ENCODE measurements at places on chromosomes 11 and 22.
A peak's percentile ranks its signal among the peaks of the same experiment; 100 is the strongest.

- peak; percentile 60 for DNase-seq
Measured at GRCh38 chr11:33015621-33016551, at the start of gene DEPDC7. TSS of gene DEPDC7 (plus strand) at chr11:33015878. CDS start at chr11:33015956, 78 bp downstream.

- DNase-seq = no peak
Measured at GRCh38 chr11:13286279-13286821, 8.8 kb downstream of the BMAL1 start.

- DNase-seq = no peak
Measured at GRCh38 chr11:65726660-65727059, 6.1 kb upstream of the RNASEH2C start.

DNA sequence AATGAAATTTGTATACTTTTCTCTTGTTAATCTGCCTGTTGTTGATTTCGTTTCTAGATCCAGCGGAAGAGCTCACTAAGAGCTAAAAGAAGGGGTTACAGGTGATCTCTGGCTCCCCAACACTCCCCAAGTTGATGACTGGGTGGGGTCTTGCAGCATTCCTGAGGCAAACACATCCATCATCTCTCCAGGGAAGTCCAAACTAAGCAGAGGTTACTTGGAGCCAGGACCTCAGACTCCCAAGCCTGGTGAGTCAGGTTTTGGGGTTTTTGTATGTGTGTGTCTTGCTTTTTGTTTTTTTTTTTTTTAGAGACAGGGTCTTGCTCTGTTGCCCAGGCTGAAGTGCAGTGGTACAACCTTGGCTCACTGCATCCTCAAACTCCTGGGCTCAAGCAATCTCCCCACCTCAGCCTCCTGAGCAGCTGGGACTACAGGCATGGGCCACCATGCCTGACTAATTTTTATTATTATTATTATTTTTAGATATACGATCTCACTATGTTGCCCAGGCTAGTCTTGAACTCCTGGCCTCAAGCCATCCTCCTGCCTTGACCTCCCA is 11.5 kb upstream of the RPS3 start:
- no peak for DNase-seq

GRCh38 chr11:33772300-33772699 is 2.0 kb downstream of the FBXO3 start:
- no peak for DNase-seq

DNA sequence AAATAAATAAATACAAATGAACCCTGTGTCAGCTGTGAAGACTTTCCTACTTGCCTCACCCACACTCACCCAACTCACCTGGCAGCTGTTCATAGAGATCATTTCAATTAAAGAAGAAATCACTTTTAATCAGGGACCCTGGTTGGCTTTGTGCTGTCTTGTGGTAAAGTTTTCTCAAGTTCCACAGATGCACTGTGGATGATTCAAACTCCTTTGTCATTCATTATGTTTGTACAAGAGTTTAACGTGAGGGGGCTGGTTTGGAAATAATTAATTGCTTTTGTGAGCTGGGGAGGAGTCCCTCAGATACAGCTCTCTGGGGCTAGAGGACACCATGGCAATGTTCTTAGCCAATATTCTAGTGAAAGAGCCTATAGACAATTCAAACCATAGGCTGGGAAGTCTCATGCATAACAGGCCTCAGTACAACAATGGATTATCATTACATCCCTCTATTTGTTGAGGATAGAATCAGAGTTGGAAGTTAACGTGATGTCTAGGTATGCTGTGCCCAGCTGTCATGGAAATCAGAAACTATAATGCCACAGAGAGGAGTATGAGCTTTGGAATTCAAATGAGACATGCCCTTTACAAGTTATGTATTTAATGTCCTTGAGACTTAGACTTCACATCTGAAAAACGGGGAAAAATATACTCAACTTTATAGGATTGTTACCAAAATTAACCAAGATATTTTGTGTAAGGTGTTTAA is 698.5 kb downstream of the KCNA4 start:
- DNase-seq = no peak

GRCh38 chr11:68302256-68302655 is 10.1 kb upstream of the LRP5 start:
- DNase-seq = no peak

- no peak for DNase-seq
Measured at GRCh38 chr11:86629045-86629706, 43.2 kb downstream of the ME3 start.

DNA sequence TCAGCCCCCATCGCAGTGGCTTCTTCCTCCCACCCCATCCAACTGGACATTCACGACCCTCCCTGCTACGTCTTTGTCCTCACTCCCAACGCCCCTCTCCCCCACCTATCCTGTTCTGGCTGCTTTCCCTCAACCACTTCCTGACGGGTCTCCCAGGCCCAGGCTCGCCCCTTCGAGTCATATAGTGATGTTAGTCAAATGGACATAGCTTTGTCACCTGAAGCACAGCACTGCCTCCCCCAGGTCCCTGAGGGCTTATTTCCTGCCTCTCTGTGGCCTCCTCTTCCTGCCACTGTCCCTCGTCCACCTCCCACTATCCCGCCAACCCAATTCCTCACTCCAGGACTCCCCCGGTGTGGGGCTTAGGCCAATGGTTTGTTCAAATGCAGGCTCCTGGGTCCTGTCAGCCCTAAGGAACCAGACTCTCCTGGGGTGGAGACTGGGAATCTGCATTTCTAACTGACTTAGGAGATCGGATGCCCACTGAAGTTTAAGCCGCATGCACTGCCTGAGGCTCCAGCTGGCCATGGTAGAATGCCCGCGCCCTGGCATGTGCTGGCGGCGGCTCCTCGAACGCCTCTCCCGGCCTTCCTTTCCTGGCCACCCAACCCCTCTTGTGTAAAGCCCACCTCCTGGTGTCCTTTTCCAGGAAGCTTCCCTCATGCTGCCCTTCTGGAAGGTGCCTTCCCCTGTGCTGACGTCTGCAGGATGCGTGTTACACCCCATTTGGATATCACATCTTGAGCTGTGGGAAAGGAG is 18.3 kb downstream of the SUN2 start:
- DNase-seq = no peak

DNA sequence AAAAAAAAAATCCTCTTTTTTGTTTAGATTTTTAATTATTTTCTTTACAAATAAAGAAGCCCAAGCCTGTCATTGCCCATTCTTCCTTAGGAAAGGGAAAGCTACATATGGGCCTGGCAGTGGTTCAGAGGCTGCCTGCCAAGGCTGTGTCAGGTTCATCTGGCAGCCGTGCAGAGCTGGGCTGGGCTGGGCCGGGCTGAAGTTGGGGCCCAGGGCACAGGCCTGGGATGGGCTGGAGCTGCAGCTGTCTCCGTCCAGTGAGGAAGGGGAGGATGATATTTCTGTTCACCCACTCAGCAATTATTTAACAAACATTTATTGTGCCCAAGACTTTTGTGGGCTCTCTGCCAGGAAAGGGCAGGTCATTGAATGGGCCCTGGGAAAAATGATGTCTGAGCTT is 4.6 kb downstream of the PRR5L start:
- no peak for DNase-seq

DNA sequence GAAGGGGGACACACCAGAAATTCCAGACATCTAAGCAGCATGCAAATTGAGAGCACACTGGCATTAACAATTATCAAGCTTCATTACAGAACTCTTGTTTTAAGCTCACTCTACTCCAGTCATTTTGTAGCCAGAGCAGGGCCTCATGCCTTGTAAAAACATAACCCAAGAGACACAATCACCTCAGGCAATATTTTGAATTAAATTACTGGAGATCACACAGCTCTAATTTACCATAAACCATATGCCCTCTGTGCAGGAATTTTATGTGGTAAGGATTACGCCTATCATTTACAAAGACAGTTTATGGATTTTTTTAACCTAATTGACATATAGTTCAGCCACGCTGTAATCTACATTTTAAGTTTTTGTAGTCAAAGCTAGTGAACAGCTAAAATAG is 414.1 kb upstream of the DDI1 start:
- no peak for DNase-seq

GRCh38 chr11:95095858-95096587 is 6.4 kb downstream of the ENDOD1 start:
- no peak for DNase-seq

GRCh38 chr22:24416095-24416494 is 11.3 kb upstream of the ADORA2A start:
- DNase-seq = no peak

DNA sequence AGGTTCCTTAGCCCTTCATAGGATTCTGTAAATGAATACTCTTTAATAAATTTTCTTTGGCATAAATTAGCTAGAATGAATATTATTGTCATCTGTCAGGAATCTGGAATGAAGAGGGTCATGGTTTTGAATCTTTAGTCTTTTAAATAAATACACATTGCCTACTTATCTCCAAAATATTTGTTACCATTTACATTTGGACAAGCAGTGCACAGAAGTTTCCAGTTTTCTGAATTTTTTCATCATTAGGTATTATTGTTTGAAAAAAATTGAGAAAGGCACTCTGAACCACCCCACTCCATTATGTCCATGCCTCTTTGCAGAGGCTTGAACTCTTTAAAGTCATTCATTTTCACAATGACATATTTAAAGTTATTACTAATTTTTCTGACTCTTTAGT is 549.0 kb upstream of the LUZP2 start:
- no peak for DNase-seq

- DNase-seq = no peak
Measured at GRCh38 chr11:95419915-95420314, 188.9 kb upstream of the SESN3 start.

DNA sequence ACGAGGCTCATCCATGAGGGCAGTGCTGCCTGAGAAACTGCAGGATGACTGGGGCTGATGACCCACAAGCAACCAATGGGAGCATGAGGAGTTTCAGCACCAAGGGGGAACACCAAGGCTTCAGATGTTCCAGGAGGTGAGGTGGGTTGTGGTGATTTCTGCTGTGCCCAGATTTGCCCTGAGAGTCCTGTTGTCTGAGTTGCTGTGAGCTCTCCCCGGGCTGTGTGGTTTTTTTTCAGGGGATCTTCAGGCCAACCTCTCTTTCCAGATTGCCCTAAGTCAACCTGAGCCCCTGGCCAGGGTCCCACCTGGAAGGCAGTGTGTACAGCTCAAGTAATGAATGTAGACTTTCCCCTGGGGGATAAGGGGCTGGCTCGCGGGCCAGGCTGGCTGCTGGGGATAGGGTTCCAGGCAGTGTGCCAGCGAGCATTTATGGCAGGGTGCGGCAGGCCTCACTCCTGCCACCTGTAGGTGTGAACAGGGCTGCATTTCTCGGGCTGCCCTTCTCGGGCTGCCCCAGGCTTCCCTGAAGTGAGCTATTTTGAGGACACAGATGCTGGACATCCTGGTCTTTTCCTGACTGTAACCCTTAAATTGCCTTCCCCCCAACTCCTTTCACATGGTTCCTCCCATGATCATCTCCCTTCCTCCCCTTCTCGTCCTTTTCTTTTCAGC is 9.8 kb downstream of the SLC22A6 start:
- no peak for DNase-seq

DNA sequence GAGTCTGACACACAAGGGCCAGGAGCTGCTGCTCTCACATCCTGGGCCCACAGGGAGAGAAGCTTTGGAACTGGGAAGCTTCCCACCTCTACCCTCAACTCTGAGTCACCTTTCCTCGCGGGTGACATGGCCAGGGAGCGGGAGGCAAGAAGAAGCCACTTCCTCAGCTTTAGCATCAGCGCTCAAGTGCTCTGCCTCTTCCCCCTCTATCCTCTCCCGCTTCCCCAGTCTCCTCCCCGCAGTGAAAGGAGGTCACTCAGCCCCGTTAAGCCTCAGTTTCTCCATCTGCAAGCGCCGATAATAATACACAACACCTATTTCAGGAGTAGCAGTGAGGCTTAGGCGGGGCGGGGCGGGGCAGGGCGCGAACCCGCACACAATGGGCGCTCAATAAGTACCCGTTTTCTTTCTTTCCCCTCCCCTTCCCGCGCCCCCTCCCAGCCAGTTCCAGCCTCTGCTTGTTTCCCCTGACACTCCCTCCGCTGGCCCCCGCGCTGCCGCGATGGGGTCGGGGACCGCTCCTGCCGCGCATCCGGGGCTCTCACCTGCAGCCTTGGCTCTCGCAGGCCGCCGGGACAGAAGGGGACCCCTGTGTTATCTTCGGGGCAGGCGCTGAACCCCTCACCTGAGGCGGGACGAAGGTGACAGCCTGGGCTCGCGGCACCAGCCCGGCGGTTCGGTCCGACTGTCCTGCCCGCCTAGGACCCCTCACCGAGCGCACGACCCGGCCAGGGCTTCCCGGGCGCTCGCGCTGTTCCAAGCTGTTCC is 892 bp downstream of the GDPD5 start:
- no peak for DNase-seq

DNA sequence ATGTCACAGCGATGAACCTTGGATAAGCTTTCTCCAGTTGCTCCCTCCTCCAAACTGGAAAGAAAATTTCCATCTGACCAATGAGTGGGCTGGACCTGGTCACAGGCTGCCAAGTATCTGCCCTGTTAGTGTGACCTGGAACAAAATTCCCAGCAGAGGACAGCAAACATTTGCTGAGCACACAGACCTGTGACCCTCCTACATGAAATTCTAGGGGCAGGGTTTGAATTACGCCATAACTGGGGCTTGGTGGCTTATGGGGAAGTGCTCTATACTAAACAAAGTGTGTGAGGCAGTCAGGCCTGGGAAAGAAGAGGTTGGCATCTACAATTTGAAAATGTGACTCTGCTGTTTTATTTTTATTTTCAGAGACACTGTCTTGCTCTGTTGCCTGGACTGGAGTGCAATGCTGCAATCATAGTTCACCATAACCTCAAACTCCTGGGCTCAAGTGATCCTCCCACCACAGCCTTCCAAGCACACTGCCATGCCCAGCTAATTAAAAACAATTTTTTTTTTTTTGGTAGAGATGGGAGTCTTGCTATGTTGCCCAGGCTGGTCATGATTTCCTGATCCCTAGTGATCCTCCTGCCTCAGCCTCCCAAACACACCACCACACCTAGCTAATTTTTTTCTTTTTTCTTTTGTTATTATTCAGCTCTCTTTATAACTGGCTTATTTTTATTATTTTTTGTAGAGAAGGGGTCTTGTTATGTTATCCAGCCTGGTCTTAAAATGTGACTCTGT is 13.6 kb upstream of the XBP1 start:
- no peak for DNase-seq

DNA sequence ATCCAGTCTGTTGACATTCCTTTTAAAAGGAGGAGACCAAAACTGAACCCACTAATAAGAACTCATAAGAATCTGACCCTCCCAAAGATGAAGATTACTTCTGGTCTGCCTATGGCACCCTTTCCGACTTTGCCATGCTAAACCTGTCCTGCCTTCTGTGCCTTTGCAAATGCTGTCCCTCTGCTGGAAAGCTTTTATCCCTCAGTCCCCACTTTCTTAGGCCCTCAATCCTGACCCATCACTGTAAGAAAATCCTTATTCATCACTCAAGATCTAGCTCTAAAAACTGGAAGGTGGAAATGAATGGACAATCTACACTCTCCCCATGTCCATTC is 10.4 kb downstream of the MPZL3 start:
- no peak for DNase-seq
